Lung (tissue), 17 donors: ENCODE measurements at places on chromosomes 3 and 15. TPM values are rescaled to one million over a fixed set of nuclear protein-coding genes. Genes with fewer than 3 reads are reported as not detected.

Gene CCR8
- total RNA-seq: not detected

Gene RETNLB
- not detected for total RNA-seq

Gene DNAJC13
- 34.5 TPM for total RNA-seq

Gene EXOSC7
- 37.4 TPM for total RNA-seq

Gene ANKDD1A
- total RNA-seq: 6.8 TPM

Gene PIK3R4
- total RNA-seq: 28.3 TPM

Gene RFT1
- 21.3 TPM for total RNA-seq

Gene NR1I2
- 0.23 TPM for total RNA-seq

Gene STT3B
- total RNA-seq: 108 TPM
